ENCODE measurements at places on chromosomes 3 and 15.

GRCh38 chr3:156418428-156418827 lies 136.5 kb downstream of the SSR3 start:
- DNase-seq, result no peak

- no peak for DNase-seq
Measured at GRCh38 chr3:62003835-62004234, 369.5 kb downstream of the FEZF2 start.

DNA sequence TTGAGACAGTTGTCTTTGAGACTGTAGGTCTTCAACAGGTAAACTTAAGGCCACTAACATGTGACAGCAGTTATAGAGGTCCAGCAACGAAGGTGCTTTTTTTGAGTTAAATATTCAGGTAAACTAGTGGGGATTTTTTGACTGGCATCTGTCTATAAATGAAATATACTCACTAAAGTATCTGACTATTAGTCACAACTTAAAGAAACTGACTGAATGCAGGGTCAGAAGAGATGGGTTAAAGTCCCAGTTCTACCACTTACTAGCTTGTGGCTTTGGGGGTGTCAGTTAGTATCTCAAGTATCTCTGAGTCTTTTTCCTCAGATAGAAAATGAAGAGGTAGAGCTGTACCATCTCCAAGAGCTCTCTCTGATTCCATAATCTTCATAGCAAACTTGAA lies 18.0 kb downstream of the MIX23 start:
- DNase-seq, result no peak

- no peak for DNase-seq
Measured at GRCh38 chr3:27171113-27171512, 198.1 kb downstream of the NEK10 start.

- DNase-seq, result no peak
Measured at GRCh38 chr15:50993598-50993997, 85.1 kb downstream of the AP4E1 start.

- no peak for DNase-seq
Measured at GRCh38 chr15:79002581-79002980, 57.7 kb upstream of the CTSH start.

DNA sequence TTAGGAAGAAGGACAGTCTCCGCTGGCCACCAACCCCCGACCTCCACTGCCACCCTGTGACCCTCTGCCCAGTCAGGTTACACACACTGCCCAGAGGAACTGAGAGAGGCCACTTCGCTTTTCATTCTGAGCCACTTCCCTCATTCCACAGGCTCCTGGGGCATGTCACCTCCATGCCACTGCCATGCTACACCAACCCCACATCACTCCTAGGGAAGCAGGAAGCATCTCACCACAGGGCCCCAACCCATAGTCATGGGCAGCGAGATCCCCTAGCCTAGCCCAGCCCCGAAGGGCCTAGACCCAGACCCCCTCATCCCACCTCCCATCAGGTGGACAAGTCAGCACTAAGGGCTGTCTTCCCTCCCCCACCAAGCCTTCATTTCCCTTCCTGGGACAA lies 1.4 kb downstream of the PLCB2 start:
- no peak for DNase-seq

GRCh38 chr3:56997675-56998074 lies 62.8 kb upstream of the SPATA12 start:
- DNase-seq, result no peak

DNA sequence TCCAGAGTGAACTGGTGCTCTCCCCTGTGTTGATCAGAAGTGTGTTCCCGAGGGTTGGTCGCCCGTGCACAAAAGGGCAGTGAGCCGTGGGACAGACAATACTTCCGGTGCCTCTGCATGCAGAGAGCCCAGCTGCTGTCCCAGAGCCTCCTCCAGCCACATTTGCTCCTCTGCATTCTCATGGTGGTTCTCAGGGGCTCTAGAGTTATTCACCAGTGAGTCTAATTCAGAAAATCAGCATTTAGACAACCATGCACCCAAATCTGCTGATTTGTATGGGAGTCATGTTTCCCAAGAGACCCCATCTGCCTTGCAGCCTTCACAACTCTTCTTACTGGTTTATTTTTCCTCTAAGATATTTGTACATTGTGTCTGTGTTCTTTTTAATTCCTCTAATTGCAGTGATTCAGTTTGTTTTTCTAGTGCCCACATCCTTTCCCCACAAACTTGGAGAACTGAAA lies 107.0 kb upstream of the SPRED1 start:
- DNase-seq, result no peak

DNA sequence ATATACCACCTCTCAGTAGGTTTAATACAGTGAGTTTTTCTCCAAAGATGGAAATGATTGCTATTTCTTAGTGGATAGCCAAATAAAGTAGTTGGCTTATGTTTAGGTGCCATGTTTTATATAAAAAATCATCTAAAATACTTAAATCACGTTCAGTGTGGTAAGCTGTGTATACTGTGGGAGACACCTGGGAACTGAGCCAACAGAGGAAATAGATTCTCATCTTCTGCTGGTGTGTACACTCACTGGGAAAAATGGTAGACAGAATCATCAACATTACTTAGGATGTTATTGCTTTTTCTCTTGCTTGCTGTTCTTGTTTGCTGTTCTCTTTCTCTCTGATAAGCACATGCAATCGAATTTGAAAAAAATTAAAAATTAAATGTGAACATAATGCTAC lies 112.6 kb upstream of the MB21D2 start:
- no peak for DNase-seq
